ENCODE measurements at places on chromosomes 12 and 14. TPM values are rescaled to one million over a fixed set of nuclear protein-coding genes. Genes with fewer than 3 reads are reported as not detected.

GPR135 gene
- 1.0 TPM for total RNA-seq

TM7SF3 gene
- total RNA-seq, result 33.6 TPM

A2M gene
- total RNA-seq, result not detected

TRPV4 gene
- not detected for total RNA-seq

- H3K27ac ChIP-seq, result no peak overlapping the region
- no peak for DNase-seq
- H3K4me1 ChIP-seq, result peaks cover 50% of the 10 kb centered on the region
- H3K27me3 ChIP-seq, result peaks cover 3% of the 10 kb centered on the region
- peaks cover 13% of the 10 kb centered on the region for H3K36me3 ChIP-seq
- no peak overlapping the region for H3K4me3 ChIP-seq
Measured at GRCh38 chr14:38073641-38074040, 134.1 kb upstream of the SSTR1 start.

- H3K4me3 ChIP-seq, result no peak overlapping the region
- no peak overlapping the region for H3K27ac ChIP-seq
- H3K27me3 ChIP-seq, result peaks cover 24% of the 10 kb centered on the region
- peaks cover 9% of the 10 kb centered on the region for H3K4me1 ChIP-seq
- H3K36me3 ChIP-seq, result no peaks in the 10 kb centered on the region
Measured at GRCh38 chr12:76180401-76181277, 96.2 kb upstream of the NAP1L1 start.

DNA sequence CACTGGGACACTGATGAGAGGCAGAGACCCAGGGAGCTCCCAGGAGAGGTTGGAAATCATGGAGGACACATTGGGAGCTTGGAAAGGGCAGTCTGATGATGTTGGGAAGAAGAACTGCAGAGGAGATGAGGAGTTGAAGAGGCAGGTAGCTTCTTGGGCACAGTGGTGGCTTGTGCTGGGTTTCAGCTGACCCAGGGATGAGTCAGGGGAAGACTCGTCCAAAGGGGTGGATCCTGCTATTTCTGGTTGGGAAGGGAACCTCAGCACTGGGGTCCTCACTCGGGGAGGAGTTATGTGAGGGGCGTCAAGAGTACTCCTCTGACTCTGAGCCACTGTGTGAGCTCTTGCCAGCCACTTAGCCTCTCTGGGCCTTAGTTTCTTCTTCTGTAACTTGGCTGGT lies 11.5 kb downstream of the ADCY4 start:
- no peak overlapping the region for H3K27ac ChIP-seq
- H3K4me1 ChIP-seq, result peaks cover 18% of the 10 kb centered on the region
- no peaks in the 10 kb centered on the region for H3K36me3 ChIP-seq
- H3K4me3 ChIP-seq, result no peak overlapping the region
- DNase-seq, result no peak

DNA sequence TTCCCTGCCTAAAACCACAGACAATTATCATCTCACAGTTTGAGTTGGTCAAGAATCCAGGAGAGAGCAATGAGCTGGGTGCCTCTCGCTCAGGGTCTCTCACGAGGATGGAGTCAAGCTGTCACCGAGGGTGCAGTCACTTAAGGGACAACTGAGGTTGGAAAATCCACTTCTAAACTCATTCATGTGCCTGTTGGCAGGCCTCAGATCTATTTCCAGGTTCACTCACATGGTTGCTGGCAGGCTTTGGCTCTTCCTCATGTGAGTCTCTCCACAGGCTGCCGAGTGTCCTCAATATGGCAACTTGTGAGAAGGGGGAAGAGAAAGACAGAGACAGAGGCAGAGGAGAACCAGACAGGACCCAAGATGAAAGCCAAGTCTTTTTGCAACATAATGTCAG lies 10.5 kb upstream of the OR10P1 start:
- H3K27ac ChIP-seq, result no peak overlapping the region
- H3K36me3 ChIP-seq, result no peaks in the 10 kb centered on the region
- no peak overlapping the region for H3K4me3 ChIP-seq
- H3K4me1 ChIP-seq, result peaks cover 21% of the 10 kb centered on the region
- H3K27me3 ChIP-seq, result peaks cover 9% of the 10 kb centered on the region

Measured in activated CD4-positive, alpha-beta memory T cell treated with anti-CD3 and anti-CD28 coated beads, Interleukin-2, amount 10 ng/mL, durations not matched to agents 7 days and 5 days (primary cell).